ENCODE measurements at places on chromosomes 6 and 20. TPM values are rescaled to one million over a fixed set of nuclear protein-coding genes. Genes with fewer than 3 reads are reported as not detected.

The GABBR1 gene
- 2.9 TPM for total RNA-seq

The CDS2 gene
- 67.0 TPM for total RNA-seq

The NCR2 gene
- not detected for total RNA-seq

The ARMH2 gene
- total RNA-seq = not detected

The SLC13A3 gene
- total RNA-seq = under 0.01 TPM

The ENPP5 gene
- under 0.01 TPM for total RNA-seq

The ADGRF1 gene
- not detected for total RNA-seq

The CDSN gene
- under 0.01 TPM for total RNA-seq

The KIF6 gene
- 0.13 TPM for total RNA-seq

All from dermis microvascular lymphatic vessel endothelial cell (primary cell).